ENCODE measurements at places on chromosomes 16 and 17.

DNA sequence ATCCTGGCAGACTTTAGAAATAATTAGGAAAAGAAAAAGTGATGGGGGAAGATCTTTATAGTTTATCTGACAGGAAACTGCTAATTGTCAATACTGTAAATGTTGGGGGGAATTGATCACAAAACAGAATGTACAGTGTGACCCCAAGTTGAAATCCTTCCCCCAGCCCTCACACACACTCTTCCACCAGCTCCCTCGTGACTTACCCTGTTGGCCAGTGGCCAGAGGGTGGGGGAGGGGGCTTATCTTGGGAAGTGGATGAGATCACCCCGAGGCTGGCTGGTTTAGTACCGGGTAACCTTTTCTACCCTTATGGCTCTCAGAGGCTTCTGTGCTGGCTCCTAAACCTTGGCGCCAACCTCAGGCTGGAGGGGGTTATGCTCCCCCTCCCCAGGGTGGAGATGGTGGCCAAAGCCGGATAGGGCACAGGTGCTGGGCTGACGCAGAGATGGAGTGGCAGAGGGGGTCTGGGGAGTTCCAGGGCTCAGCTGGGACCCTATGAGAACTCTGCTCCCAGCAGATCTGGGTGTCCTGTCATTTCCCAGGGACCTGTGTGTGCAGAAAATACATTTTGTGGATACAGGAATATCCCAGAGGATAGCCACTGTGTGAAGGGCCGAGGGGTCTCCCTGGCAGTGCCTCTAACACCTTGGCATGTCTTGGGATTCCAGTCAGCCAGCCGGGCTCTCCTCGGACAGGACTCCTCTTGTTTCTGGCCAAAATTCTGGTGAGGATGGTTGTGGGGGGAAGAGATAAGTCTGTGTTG lies 18.6 kb downstream of the CDH16 start:
- no peak for DNase-seq

DNA sequence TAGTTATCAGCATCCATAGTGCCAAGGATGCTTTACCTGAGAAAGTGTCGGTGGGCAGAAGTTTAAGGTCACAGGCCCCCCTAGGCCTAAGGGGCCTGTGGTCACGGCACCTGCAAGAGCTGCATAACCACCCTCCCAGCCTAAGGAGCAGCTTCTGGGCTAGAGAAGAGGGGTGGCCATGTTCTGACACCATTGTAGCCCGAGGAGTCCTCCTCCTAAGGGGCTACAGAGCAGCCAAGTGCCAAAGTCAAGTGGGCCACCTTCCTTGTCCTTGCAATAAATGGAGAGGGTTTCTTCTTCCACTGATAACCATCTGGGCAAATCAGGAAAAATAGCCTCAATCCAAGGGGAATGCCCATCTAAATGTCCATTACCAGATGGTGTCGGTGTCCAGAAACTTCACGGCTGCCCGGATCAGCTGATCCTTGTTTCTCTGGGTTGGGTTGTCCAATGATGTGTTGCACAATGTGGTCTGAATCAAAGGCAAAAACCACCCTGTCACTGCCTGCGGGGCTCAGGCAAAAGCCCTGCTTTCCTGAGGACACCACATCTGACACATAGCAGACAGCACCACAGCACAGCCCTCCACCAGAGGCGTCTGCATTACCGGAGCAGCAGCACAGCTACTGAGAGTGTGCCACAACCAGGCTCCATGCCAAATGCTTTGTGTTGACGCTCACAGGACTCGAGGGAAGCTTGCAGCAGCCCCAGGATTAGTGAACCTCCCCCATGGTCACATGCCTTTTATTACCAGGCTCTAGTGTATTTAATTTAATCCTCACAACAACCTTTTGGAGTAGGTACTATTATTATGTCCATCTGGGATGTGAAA lies 12.8 kb downstream of the ATPAF2 start:
- DNase-seq, result peak; percentile 76

DNA sequence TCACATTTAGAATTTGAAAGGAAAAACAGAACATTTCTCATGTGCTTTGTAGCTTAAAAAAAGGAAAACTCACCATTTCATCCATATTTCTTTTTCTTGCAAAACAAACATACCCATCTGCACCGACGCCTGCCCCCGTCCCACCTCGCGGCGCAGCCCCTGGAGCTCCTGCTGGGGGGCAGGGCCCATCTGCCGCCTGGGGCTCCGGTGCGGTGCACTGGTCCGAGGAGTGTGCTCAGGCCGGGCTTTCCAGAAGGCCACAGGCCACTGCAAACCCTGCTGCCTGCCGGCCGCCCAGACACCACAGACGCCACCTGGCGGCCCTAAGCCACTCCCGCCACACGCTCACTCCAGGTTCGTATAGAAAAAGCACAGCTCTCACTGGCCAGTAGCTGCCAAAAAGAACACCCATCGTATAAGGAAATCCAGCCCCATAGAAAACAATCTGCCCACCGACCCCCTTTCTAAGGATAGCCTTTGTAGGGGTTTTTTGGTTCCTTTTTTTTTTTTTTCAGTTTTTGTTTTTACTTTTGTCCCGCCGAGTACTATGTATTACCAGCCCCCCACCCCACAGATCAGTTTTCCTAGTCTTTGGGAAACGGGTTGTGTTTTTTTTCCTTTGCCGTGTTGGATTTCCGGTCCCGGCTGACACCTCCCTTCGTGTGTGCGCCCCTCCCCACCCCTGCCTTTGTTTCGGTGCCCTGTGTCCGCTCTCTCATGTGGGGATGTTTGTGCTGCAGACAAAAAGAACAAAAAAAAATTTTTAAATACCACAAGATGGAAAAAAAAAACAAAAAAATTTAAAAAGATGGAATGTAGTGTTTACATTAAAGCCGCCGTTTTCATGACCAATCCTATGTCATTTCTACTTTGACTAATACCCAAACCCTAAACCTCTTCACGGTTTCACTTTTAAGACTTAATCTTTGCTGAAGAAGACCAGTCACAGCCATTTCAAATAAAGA lies 68.8 kb downstream of the AMFR start:
- peak; percentile 69 for DNase-seq

DNA sequence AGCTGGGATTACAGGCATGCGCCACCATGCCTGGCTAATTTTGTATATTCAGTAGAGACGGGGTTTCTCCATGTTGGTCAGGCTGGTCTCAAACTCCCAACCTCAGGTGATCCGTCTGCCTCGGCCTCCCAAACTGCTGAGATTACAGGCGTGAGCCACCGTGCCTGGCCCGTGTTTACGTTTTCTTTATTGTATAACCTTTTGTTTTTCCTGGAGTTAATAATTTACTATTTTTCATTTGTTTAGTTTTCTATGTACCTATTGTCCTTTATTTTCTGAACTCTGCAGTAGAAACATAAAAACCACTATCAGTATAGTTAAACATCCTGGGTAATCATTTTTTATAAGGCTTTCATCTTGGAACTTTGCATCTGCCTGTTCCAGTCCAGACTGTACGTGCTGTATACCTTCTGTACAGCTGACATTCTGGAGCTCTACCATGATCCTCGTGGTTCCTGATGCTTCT lies 73.6 kb downstream of the PPM1E start:
- no peak for DNase-seq

DNA sequence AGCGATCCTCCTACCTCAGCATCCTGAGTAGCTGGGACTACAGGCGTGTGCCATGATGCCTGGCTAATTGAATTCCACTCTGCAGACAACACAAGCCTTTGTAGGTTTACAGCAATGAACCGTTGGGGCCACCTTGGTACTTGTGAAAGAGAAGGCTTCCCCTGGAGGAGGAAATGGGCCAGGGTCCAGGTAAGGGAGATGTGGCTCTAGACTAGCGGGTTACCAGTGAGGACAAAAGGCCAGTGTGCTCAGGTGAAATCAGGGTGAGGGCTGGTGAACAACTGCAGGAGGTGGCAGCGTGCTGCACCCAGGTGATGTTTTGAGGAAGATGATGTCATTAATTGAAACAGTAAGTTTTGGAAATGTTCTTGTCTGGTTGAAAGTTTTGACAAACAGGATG lies 6.7 kb downstream of the SDR42E1 start:
- DNase-seq, result no peak

- no peak for DNase-seq
These were observed 3.9 kb downstream of the ACAP1 start for GRCh38 chr17:7340179-7340578.

- DNase-seq, result no peak
These were observed 45.9 kb downstream of the RPH3AL start for GRCh38 chr17:306536-307294.

DNA sequence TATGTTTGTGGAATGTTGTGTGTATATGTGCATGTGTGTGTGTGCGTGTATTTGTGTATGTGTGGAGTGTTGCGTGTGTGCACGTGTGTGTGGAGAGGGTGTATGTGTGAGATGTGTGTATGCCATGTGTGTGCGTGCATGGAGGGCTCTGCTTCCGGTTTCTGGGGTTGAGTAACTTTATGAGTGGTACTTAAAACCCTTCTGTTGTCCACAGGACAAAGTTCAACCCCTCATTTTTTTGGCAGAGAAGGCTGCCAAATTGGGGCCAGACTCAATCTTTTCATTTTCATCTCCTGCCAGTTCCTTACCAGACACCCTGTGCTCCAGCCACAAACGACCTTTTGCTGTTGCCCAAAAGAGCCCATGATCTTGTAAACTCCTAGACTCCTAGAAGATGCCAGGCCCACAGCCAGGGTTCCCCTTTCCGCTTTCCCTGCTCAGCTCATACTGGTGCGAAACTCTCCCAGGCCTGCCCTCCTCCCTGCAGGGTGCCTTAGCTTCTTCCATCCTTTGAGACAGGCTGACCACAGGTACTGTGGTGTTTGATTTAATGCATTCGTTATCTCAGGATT lies 100.2 kb downstream of the CMIP start:
- DNase-seq, result no peak

- no peak for DNase-seq
These were observed 14.2 kb upstream of the C17orf78 start for GRCh38 chr17:37361543-37361942.

DNA sequence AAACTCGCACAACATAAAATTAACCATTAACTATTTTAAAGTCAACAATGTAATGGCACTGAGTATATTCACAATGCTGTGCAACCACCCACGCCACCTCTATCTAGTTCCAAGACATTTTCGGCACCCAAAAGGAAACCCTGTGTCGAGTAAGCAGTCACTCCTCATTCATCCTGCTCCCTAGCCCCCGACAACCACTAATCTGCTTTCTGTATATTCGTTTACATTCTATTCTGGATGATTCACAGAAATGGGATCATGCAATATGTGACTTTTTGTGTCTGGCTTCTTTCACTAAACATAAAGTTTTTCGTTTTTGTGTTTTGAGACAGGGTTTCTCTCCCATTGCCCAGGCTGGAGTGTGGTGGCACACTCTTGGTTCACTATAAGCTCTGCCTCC lies 42.2 kb upstream of the HAPSTR1 start:
- DNase-seq, result no peak

DNA sequence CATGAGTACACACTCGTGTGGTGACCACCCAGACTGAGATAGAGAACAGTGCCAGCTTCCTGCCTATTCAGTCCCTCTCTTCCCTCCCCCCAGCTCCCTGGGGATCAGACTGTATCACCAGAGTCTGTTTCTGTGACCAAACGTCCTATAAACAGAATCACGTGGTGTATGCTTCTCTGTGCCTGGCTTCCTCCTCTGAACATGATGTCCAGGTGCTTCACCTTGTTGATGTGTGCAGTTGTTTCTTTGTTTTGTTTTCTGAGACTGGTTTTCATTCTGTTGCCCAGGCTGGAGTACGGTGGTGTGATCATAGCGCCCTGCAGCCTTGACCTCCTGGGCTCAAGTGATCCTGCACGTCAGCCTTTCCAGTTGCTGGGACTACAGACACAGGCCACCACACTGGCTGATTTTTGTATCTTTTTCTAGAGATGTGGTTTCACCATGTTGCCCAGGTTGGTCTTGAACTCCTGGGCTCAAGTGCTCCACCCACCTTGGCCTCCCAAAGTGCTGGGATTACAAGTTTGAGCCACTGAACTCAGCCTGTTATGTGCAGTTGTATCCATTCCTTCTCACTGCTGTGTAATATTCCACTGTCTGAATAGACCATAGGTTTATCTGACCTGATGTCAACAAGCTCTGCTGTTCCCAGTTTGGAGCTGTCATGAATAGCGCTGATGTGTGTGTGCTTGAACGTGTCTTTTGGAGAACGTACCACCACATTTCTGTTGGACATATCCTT lies 28.9 kb upstream of the PRM1 start:
- peak; percentile 71 for DNase-seq

- no peak for DNase-seq
These were observed 895 bp downstream of the UTS2R start for GRCh38 chr17:82372249-82373071.

DNA sequence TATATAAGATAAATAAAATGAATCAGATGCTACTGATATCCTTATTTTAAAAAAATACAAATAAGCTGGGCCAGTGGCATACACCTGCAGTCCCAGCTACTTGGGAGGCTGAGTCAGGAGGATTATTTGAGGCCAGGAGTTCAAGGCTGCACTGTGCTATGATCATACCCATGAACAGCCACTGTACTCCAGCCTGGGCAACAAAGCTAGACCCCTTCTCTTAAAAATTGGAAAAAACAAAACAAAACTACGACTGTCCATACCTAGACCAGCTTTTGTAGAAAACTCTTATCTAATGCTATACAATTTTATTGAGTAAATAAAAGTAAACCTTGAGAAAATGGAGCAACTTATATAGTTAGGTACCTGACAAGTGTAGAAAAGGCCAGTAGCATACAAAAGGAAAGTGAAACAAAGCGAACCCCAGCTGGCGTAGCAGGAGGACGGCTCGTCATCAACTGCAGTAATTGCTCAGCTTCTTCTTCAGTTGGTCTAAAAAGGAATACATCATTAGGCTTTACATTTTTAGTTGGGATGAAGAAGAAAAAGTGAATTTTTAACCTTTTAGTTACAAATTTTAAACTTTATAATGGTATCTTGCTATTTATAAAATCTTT lies 23.6 kb downstream of the INTS2 start:
- peak; percentile 20 for DNase-seq

DNA sequence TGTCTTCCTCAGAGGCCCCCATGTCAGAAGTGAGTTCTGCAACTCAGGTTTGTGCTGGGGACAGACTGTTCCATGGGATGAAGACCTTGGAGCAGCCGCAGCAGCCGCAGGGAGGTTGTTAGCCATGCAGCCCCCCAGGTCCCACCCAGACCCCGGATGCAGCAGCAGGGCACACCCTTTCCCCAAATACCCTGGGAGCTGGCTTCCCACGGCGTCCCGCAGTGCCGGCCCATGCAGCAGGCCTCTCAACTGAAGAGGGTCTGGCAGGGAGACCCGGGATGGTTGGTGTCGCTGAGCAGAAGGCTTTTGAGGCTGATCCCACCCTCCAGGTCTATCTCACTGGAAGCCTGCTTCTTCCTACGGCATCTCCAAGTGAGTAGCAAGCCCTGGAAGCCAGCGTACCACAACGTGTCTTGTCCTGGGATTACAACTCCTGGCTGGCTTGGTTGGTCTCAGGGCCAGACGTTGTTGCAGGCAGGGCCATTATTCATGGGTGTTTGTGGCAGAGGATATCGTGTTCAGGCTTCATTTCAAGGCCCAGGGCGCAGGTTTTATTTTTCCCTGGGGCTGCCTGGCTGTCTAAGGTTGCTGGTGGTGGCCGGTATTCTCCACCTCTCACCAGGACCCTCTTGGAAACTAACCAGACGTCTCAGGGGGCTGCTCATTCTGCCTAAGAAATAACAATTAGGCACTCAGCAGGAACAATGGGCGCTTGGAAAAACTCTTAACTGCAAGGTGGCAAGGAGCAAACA lies 223.2 kb downstream of the C16orf95 start:
- no peak for DNase-seq

- DNase-seq, result no peak
These were observed 82.4 kb downstream of the GSG1L start for GRCh38 chr16:27980919-27981700.
